ENCODE measurements at places on chromosomes 16 and 17.
A peak's percentile ranks its signal among the peaks of the same experiment; 100 is the strongest.

- no peak for DNase-seq
Measured at GRCh38 chr16:85638695-85639409, 25.7 kb downstream of the GSE1 start.

GRCh38 chr17:16512011-16512410, 20.0 kb upstream of the LRRC75A start:
- no peak for DNase-seq

DNA sequence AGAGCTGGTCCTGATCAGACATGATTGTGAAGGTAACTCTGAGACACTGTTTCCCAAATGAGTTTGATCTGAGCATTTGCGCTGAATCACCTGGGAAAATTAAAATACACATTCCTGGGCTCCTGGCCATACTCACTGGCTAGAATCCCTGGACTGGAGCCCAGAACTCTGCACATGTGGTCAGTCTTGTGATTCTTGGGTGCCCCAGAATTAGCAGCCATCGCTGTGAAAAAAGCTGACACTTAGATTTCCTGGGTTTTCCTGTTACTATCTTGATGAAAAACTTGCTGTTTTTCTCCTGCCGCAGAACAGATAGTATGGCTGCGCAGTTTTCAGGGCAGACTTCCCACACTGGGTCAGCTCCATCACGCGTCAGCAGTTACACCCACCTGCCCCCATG, 24.6 kb downstream of the NECAB2 start:
- DNase-seq = no peak

DNA sequence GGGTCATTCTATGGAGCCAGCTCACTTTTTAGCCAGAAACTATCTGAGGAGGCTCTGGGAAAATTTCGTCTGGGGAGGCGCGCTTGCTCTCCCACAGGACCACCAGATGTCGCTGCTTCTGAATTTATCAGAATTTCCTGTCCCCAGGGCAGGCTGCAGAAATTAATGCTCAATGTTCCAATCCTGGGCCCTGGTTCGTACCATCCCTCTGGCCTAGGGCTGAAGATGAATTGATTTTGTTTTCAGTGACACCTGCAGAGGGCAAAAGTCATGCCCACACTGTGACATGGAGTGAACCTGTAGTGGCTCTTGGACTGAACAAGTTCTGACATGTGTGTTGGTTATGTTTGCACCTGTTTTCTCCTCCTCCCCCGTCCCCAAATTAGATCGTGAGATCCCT, 482.6 kb downstream of the NPIPA7 start:
- DNase-seq = peak; percentile 66

DNA sequence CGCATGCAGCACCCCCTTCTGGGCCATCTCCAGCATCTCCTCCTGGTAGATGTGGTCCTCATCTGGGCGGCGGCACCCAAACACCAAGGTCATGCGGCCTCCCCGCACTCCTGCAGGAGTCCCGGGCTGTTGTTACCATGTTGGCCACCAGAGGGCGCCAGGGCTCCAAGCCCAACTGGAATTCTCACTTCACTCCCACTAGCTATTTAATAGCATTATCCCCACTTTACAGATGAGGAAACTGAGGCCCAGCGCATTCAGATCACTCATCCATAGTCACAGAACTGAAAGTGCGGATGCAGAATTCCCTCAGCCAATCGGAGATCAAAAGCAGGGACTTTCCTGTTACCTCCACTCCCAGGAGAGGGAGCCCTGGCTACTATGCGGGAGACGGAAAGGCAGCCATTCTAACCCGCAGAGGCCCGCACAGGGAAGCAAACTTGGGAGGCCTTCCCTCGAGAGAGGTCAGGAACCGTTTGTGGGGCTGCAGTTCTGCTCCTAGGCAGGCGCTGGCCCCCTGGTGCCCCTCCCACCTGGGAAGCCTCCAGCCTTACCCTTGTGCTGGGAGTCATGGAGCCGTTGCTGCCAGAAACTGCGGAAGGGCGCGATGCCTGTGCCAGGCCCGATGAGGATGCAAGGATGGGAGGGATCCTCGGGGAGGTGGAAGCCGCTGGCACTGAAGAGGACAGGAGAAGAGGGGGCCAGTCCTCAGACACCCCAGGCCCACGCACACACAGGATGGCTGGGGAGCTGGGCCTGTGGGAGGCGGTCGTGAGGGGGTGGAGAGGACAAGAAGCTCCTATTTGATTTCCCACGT, 40.1 kb downstream of the NOS2 start:
- DNase-seq = peak; percentile 77

- peak; percentile 76 for DNase-seq
Measured at GRCh38 chr17:77451245-77451893, 310.6 kb downstream of the SEC14L1 start.

DNA sequence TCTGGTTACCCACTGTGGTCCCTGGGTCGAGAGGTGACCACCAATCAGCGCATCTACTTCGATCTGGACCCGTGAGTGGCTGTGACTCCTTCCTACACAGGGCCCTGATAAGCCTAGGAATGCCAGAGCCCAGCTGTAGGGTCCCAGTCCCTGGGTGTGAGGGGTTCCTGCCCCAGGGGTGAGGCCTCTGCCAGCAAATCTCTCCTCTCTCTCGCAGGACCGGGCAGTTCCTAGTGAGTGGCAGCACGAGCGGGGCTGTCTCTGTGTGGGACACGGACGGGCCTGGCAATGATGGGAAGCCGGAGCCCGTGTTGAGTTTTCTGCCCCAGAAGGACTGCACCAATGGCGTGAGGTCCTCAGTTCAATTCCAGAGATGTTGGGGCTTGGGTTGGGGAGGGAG, 2.2 kb upstream of the EFNB3 start:
- no peak for DNase-seq

- DNase-seq = no peak
Measured at GRCh38 chr17:20096430-20096829, 87.3 kb downstream of the SPECC1 start.

GRCh38 chr17:78823282-78824046, 17.1 kb downstream of the USP36 start:
- no peak for DNase-seq

DNA sequence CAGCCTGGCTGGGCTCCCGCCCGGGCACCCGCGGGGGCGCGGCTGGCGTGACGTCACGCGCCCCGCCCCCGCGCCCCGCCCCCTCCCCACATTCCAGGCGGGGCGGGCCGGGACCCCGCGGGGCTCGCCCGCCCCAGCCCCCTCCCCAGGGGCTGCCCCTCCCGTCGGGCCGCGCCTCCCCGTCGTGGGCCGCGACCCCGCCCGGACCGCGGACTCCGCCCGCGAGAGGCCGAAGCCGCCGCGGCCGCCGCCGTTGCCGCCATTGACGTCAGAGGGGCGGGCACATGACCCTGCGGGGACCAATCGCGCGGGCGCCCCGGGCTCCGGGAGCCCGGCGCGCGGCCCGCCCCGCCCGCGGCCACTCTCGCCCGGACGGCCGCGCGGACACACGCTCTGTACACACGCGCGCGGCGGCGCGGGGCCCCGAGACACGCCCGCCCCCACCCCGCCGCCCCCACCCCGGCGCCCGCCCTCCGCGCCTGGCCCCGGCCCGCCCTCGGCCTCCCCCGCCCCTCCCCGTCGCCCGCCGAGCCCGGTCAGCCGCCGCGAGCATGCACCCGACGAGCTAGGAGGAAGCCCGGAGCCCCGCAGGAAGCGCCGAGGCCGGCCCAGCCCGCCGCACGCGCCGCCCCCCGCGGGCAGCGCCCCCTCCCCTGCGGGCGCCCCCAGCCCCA, at the start of gene CMIP:
Gene CMIP, plus strand, starts transcription at position 361 of the 674 bp plus-strand sequence.
- peak; percentile 85 for DNase-seq

DNA sequence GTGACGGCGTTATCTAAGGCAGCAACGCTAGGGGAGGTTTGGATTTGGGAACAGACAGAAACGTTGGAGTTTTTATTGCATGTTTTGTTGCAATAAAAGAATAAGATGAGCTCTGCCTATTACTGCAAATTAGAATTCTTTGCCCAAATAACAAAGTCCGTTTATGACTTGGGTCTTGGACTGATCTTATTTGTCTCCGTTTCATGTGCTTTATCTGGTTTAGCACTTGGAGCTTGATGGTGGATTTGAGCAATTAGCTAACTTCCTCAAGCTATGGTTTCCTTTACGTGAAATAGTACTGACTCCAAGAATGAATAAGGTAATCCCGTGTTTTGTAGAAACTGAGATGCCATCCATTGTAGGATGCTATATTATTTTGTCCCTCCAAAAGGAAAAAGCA, 233.0 kb upstream of the IRX5 start:
- no peak for DNase-seq

GRCh38 chr17:68613739-68614298, 12.7 kb upstream of the FAM20A start:
- DNase-seq = peak; percentile 57

DNA sequence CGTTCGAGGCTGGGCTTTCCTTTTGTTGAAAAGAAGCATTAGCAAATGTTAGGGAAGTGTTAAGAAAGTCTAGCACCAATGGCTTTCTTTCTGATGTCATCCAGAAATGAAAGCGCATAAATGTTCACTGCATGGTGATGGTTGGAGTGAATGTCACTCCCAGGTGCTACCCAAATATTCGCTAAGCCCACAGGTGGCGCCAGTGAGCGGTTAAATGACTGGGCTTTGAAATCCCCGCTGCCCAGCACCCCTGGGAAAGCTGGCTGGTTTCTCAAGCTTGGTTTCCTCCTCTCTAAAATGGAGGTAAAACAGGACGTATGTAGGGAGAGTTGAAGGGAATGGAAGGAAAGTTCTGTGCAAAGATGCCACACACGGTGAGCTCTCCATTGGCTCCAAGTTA, 104.4 kb downstream of the IRX5 start:
- no peak for DNase-seq

- DNase-seq = no peak
Measured at GRCh38 chr16:7206469-7206868, 126.2 kb upstream of the RBFOX1 start.

- DNase-seq = no peak
Measured at GRCh38 chr17:59702304-59702703, 4.9 kb downstream of the PTRH2 start.

GRCh38 chr17:72233986-72234385, 113.2 kb downstream of the SOX9 start:
- no peak for DNase-seq

GRCh38 chr16:3058139-3059030, 7.1 kb upstream of the IL32 start:
- peak; percentile 84 for DNase-seq

DNA sequence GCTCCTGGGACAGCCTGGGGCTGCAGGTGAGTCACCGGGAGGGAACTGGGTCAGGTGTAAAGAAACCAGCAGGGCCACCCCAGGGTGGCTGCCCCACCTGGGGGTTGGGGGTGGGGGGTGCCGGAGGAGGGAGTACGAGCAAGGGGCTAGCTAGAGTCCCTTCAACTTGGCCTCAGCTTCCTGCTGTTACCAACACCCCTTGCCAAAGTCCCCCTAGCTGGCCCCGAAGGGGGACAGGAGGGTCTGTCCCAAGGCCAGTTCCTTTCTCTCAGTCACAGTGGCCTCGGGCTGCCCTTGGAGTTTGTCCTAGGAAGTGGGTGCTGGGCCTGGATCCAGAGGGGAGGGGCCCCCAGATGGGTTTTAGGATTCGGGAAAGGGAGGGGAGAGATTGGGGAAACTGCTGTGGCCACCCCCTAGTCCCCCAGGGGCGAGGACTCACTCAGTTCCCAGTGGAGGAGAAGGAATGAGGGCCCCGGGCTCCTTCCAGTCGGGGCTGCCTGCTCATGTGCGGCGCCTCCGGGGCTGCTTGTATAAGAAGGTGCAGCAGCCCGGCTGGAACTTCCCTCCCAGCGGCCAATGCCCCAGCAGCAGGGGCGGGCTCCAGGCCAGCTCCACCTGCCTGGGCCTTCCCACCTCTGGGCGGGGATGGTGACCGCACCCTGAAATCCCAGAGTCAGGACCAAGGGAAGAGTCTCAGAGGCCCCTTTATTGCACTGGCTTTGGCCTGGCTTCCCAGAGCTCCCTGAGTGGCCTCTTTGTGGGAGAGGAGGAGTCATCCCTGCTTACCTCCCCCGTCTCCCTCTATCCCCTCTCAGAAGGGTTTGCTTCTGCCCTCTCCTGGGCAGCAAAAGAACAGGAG, 7.3 kb downstream of the ARHGAP27 start:
- no peak for DNase-seq

GRCh38 chr16:50692999-50693781, at the start of gene NOD2:
Gene NOD2 (plus strand): TSS chr16:50693606. CDS start chr16:50699496, 5,890 bp downstream.
- DNase-seq = no peak

DNA sequence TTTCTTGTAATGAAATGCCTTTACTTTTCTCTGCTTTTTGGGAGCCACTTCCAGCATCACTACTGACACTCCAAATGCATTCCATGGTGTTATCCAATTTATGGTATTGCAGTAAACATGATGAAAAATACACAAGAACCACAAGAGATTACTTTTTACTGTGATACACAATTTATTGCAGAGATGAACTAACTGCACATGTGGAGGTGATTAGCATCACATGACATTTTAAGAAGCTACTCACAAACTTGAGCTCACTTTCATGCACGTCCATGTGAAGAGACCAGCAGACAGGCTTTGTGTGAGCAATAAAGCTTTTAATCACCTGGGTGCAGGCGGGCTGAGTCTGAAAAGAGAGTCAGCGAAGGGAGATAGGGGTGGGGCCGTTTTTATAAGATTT, 780.5 kb upstream of the GOT2 start:
- no peak for DNase-seq

- no peak for DNase-seq
Measured at GRCh38 chr17:67160791-67161190, 84.2 kb downstream of the HELZ start.

GRCh38 chr17:29622337-29623282, at the start of gene CORO6:
Gene CORO6 (minus strand): TSS chr17:29622912. CDS start chr17:29621421, 1,491 bp downstream.
- peak; percentile 66 for DNase-seq

DNA sequence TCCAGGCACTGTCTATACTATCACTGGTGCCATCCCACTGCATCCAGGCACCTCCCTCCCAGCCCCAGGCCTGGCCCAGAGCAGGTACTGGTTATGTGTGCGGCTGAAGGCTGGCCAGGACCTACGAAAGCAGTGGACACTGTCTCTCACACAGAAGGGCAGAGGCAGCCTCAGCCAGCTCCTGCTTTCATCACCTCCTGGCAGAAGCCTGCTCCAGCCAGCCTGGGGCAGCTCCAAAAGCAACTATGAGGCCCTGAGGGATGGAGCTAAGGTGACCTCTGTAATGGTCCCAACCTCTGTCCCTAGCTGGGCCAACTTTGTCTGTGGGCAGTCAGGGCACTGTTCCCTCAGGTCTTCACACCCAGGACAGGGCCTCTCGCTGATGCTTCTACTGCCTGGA, 18.8 kb downstream of the HSD11B2 start:
- no peak for DNase-seq

DNA sequence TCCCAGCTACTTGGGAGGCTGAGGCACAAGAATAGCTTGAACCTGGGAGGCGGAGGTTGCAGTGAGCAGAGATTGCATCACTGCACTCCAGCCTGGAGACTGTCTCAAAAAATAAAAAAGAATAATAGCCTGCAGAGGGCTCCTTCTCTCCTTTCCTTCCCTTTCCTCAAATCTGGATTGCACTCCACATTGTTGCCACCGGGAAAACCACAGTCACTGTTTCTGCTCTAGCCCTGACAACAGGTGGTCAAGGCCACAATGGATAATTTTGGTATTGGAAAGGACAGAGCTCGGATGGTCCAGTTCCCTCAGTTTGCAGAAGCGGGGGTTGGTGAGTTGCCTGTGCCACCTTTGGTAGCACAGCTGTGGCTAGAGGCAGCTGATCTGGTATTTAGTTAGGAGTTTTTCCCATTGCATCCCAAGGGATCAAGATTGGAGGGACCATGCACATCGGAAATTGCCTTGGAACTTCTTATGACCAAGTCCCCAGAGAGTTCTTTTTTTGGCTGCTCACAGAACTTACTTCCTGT, 44.7 kb upstream of the PRSS54 start:
- DNase-seq = no peak

GRCh38 chr17:28145348-28145747, 102.9 kb downstream of the NLK start:
- DNase-seq = no peak

GRCh38 chr17:75596320-75597087, 8.9 kb downstream of the MYO15B start:
- DNase-seq = no peak

- no peak for DNase-seq
Measured at GRCh38 chr17:30256756-30257506, 21.4 kb upstream of the SLC6A4 start.

Measured in activated CD8-positive, alpha-beta memory T cell treated with anti-CD3 and anti-CD28 coated beads, Interleukin-2, amount 10 ng/mL, durations not matched to agents 7 days and 5 days (primary cell).